ENCODE measurements at places on chromosomes 13 and 19. TPM values are rescaled to one million over a fixed set of nuclear protein-coding genes. Genes with fewer than 3 reads are reported as not detected.

GRCh38 chr13:52651897-52652195, 790 bp upstream of the SUGT1 start:
- no peak for DNase-seq

- DNase-seq, result no peak
Observed at GRCh38 chr19:19634516-19635312, 6.7 kb upstream of the LPAR2 start.

DNA sequence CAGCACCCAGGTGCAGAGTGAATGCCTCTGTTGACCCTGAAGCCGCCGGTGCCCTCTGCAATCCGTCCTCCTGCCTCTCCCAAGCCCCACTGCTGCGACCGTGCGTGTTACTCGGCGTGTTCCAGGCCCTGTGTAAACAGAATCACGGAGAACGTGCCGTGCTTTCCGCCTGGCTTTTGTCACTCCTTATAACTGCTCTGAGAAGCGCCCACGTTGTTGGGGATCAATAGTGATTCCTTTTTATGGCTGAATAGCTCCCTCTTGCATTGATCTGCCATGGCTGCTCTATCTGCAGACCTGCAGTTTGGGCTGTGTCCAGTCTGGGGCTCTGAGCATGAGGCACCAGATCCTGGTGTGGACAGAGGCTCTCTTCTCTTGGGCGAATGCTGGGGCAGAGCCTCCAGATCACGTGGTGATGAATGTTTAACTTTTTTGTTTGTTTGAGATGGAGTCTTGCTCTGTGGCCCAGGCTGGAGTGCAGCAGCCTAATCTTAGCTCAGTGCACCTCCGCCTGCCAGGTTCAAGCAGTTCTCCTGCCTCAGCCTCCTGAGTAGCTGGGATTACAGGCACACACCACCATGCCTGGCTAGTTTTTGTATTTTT, 15.8 kb downstream of the ADPRHL1 start:
- DNase-seq, result no peak

DNA sequence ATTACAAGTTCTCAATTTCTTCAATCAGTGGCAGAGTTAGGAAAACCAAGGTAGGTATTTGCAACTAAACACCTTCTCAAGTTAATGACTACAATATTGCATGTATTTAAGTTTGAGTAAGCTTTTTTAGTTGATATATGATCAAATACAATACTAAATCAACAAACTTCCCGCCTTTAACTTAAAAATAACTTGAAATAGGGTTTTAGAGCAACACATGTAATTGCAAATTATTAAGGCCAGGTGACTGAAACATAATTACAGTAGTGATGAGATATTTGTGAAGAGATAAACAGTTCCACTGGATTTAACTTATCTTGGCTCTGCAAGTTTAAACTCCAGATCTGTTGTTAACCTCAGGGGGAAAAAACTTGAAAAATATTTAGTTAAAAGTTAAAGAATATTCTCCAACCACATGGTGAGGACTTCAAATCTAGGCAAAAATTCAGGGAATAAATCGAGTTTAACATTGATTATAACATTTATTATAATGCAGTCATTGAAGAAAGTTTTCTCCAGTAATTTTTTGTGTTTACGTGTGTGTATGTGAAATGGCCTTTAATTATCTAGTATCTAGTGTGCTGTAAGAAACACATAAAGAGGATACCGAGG, 3.6 kb downstream of the DACH1 start:
- no peak for DNase-seq

- no peak for DNase-seq
Observed at GRCh38 chr19:1052349-1052975, 12.6 kb downstream of the ABCA7 start.

DNA sequence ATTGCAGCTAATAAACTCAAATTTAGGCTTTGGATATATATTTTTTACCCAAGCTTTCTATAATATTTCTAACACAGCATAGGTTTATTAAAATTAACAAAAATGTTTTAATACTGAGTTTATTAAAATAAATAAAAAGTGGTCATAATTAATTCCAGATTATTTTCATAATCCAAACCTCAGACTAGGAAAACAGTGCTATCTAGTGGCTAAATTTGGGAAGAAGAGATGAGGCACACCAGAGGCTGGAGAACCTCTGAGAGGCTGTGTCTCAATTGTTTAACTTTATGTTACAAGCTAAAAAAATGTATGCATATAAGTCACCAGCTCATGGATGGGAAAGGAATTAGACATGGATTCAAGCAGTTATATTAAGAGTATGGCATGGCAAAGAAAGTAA, 392.5 kb downstream of the DIAPH3 start:
- no peak for DNase-seq

SUCLA2 gene
- 103 TPM for polyA plus RNA-seq

ZNF112 gene
- 15.9 TPM for polyA plus RNA-seq

PCDH9 gene
- 13.2 TPM for polyA plus RNA-seq

Measured in left renal pelvis (tissue), 4 donors.